ENCODE measurements at places on chromosomes 3 and 15.

DNA sequence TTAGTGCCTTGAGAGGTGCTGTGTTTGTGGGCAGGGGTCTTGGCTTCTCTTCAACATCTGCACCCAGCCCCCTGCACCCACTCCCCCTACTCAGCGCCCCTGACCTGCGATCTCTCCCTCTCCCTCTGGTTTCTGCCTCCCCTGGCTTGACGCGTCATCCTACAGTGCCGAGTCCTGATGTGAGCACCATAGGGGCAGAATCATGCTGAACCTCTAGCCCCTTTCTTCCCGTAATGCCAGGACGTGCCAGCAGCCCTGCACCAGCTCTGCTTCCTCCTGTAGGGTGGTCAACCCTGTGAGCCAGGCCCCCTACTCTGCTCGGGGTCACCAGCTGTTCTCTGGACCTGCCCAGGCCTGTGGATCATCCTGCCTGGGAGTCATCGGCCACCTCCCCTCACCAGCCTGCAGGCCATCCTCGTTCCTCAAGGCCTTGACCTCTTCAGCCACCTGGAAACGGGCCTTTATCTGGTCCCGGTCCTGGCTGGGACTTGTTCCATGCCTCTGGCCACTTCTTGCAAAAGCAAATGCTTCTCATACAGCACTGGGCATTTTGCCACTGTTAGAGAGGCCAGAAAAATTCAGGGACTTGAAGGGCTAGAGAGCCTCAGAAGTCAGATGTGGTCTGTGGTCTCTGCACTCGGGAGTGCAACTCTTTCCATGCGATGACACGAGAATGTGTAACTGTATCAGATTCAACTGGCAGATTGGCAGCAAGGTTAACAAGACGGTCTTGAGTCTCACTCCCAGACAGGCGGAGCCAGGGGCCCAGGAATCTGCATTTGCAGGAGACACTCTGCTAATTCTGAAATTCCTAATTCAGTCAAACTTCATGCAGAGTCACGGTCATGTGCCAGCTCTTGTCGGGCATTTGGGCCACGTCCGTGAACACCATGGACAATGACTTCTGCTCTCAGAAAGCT is 16.7 kb upstream of the KLF15 start:
- no peak for DNase-seq

- no peak for DNase-seq
Measured at GRCh38 chr3:153577059-153577736, 415.2 kb downstream of the RAP2B start.

- no peak for DNase-seq
Measured at GRCh38 chr3:148999806-149000205, 8.5 kb downstream of the GYG1 start.

DNA sequence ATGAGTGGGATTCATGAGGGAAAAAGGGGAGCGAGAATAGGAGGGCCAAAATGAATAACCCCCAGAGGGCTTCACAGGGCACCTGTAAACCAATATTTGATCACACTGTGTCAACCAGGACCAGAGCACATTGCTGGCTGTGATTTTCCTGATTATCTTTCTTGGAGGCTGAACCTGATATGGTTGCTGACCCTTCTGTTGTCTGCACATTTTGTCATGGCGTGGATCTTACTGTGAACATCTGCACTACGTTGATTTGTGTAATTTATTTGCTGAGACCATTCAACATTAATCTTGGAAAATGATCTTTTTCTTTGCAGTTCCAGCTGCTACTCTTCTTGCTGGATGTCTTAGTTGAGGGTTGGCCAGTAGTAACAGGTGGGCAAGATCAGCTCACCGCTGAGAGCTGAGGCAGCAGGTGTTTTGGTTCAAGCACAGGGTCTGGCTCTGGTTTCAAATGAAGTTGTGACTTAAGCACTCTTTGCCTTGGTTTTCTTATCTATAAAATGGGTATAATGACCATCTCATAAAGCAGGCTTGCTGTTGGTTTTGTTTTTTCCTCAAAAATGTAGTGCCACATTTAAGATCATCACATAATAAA is 61.2 kb downstream of the ARHGEF26 start:
- no peak for DNase-seq

GRCh38 chr3:94171954-94172353 is 109.1 kb downstream of the NSUN3 start:
- DNase-seq = no peak

DNA sequence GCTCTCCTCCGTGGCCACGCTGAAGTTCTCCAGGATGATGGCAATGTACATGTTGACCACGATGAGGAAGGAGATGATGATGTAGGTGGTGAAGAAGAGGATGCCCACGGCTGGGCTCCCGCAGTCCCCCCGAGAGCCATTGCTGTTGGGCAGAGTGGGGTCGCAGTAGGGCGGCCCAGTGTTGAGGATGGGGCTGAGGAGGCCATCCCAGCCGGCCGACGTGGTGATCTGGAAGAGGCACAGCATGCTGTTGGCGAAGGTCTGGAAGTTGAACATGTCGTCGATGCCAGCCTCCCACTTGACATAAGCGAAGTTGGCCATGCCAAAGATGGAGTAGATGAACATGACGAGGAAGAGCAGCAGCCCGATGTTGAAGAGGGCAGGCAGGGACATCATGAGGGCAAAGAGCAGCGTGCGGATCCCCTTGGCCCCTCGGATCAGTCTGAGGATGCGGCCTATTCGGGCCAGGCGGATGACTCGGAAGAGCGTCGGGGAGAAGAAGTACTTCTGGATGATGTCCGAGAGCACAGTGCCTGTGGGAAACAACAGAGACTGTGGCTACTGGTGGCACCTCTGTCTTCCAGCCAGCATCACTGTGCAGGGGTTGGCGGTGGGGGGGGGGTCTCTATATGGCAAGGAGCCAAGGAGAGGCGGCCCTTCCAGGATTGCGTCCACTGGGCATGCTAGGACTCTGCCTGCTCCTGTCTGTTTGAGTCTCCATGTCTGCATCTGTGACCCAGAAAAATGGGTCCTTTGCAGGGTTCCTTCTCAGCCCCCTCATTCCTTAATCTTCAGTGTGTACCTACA is 55.1 kb downstream of the EXOG start:
- no peak for DNase-seq

- DNase-seq = no peak
Measured at GRCh38 chr3:69210068-69210730, 87.8 kb upstream of the LMOD3 start.

GRCh38 chr15:66966256-66966655 is 99.1 kb upstream of the SMAD3 start:
- no peak for DNase-seq

DNA sequence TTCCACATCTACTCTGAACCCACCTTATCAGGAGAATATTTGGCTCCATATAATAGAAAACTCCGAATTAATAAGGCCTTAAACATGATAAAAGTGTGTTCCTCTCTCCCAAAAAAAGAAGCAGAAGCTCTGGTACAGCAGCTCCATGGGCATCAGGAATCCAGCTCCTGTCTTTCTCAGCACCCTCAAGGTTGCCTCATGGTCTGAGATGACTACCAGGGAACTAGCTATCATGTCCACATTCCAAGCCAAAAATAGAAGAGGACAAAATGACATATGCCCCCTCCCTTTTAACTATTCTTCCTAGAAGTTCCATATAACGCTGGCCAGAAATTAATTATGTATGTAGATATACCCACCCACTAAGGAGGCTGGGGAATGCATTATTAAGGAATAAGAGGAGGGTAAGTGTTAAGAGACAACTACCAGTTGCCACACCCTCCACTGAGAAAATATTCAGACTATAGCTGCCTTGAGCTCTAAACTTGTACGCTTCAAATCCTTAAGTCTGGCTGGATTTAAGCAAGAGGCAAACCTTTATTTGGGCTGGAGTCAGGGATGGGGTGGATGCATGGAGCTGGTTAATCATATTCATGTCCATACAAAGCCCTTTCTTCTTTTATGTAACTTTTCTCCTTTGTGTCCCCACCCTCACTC is 35.8 kb upstream of the CTDSPL start:
- no peak for DNase-seq

GRCh38 chr3:179250803-179251476 is at the start of gene KCNMB3:
KCNMB3 (minus strand) TSS chr3:179251114; CDS start chr3:179250990, 124 bp downstream.
- no peak for DNase-seq

GRCh38 chr3:41579861-41580260 is 380.6 kb downstream of the CTNNB1 start:
- no peak for DNase-seq

DNA sequence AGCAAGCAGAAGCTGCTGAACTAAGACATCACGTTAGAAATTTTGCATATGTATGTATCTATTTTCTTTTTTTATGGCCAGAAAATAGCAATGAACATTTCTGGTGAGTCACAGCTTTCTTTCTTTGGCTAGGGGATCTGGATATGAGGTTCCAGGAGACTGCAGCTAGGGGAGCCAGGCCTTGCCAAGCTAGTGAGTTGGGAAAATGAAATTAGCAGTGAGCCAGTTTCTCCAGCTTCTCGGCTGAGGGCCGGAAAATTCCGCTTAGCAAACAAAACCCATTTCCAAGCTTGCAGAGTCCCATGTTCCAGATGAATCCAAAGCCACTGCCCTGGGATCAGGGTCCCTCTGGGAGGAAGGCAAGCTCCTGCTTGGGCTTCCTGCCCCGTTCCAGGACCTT is 137.6 kb downstream of the SRGAP3 start:
- DNase-seq = peak; percentile 32

GRCh38 chr3:163315786-163316185 is 1762.5 kb downstream of the SI start:
- no peak for DNase-seq

GRCh38 chr15:27561816-27562215 is 537.3 kb downstream of the OCA2 start:
- no peak for DNase-seq

DNA sequence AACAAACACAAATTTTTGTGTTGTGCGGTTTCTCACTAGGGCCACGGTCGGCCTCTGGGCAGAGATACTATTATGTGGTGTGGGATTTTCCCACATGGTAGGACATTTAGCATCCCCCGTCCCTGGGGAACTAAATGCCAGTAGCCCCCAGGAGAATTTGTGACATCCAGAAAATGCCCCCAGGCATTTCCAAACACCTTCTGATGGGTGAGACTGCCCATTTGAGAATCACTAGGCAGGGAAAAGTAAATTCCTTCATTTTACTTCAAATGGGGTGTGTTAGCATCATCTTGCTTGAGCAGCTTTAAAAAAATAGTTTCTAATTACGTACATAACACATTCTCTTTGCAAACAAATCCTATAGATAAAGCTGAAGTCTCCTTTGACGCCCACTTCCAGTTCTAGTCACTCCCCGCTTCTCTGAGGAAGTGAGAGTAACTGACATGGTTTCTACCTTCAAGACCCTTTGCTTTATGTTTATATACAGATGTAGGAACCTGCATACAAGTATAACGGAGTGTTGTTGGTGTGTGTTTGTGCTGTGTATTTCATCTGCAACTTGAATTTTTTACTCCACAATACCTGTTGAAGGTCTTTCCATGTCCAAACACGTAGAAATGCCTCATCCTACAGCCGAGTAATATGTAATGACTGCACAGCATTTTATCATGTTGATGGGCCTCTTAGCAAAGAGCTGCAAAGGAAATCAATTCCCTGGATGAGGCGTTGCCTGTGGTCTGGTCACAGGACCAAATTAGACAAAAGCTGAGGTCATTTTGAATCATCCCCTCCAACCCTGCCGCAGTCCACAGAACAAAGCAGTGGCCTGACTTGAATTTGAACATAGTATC is 31.4 kb upstream of the ZBTB38 start:
- no peak for DNase-seq

GRCh38 chr3:152296971-152297370 is 28.2 kb downstream of the MBNL1 start:
- DNase-seq = no peak

GRCh38 chr15:39770748-39771689 is 11.6 kb downstream of the FSIP1 start:
- DNase-seq = no peak

- peak; percentile 42 for DNase-seq
Measured at GRCh38 chr3:123096731-123097130, 29.9 kb downstream of the PDIA5 start.

DNA sequence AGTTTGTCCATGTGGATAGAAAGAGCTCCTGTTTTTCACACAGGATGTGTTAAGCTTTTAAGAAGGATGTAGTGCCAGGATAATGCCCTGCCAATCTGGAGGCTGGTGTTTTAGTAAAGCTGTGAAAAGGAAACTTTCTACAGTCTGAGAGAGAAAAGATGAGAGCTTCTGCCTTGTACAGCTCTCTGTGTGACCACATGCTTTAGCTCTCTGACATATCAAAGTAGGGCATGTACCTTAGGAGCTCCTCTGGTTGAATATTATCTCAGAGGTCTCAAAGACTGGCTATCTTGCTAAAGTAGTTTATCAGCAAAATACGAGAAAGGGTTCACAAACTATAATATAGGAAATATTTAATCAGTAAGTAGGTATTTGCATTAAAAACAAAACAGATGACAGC is 30.4 kb downstream of the CDIN1 start:
- DNase-seq = no peak
